Kidney epithelial cell (primary cell): ENCODE measurements at places on chromosomes 13 and 19.
A peak's percentile ranks its signal among the peaks of the same experiment; 100 is the strongest.

DNA sequence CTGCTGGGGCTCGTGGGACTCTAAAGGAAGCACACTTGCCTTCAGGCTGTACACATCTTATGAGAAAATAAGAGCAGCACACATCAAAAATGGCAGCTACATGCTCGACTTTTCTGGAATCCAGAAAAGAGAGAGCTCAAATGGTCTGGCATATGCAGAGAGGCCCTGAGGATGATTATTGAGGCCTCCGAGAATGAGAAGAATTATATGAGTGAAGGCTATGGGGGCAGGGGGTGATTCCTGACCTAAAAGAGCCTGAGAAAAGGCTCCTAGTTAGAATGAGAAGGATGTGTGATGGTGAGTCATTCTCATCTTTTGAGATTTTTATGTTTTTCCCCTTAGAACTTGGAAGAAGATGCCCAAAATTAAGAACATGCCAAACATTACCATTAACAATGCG lies 97.1 kb downstream of the HSPH1 start:
- no peak for DNase-seq

DNA sequence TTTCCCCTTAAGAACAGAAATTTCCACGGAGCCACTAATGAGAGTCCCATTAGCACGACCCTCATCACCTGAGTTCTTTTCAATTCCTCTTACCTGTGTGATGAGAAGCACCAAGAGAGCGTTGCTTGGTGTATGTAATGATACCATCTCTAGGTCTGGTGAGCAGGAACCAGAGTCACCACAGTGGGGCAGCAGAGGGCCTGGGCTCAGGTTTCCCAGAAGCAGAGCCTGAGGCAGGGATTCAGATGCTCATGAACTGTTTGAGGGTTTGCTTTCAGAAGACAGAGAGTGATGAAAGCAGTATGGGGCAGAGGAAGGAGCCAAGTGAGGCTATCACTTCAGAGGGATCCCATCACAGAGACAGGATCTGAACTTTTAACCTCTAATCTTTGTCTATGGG lies 3.1 kb upstream of the PTPRH start:
- no peak for DNase-seq

DNA sequence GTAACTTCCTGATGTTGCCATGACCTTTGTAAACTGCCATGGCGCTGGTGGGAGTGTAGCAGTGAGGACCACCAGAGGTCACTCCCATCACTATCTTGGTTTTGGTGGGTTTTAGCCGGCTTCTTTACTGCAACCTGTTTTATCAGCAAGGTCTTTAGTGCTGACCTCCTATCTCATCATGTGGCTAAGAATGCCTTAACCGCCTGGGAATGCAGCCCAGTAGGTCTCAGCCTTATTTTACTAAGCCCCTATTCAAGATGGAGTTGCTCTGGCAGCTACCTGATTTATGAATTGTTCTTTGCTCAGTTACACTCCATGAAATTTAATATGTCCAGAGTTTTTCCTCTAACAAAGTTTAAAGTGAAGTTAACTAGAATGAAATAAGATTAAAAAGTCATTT lies 4.6 kb upstream of the EPS15L1 start:
- no peak for DNase-seq

DNA sequence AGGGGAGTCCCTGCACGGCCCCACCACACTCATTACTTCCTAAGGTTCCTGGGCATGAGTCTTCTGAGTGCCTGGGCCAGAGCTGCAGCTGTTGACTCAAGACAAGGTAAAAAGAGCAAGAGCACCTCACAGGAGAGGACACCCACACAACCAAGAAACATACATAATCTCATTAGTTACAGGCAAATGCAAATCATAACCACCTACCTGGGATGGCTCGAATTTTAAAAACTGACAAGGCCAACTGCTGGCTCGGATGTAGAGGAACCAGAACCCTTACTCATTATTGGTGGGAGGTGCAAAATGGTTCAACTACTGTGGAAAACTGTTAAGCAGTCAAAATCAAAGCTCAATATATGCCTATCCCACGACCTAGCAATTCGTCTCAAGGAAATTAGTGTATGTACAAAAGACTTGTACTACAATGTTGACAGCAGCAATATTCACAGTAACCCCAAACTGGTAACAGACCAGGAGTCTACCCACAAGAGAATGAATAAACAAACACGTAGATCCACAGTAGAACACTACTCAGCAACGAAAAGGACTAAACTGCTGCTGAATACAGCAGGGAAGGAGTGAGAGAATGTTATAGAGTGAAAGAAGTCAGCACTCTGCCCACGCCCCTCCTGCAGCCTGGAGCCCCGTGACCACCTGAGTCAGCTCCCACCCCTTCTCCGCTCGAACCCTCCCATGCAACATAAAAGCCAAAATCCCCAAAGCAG lies 15.8 kb downstream of the AKT2 start:
- DNase-seq = no peak

DNA sequence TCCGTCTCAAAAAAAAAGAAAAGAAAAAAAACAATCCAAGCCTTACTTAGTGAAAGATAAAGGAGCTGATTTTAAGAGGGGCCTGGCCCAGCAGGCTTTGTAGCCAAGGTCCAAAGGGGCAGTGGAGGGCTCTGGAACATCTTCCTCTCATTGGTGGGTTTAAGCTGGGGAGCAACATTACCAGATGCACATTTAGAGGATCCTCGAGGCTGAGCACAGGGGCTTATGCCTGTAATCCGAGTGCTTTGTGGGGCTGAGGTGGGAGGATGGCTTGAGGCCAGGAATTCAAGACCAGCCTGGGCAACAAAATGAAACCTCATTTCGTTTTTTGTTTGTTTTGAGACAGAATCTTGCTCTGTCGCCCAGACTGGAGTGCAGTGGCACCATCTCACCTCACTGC lies 8.0 kb upstream of the TMEM160 start:
- no peak for DNase-seq

- DNase-seq = no peak
Measured at GRCh38 chr13:53144826-53145225, 116.2 kb downstream of the OLFM4 start.

GRCh38 chr19:13022859-13023636 lies 27.8 kb downstream of the NFIX start:
- no peak for DNase-seq

- DNase-seq = no peak
Measured at GRCh38 chr13:20400774-20401173, 124.9 kb downstream of the CRYL1 start.

GRCh38 chr19:30060531-30061222 lies 118.6 kb downstream of the URI1 start:
- no peak for DNase-seq

GRCh38 chr13:110415669-110416068 lies 108.6 kb downstream of the COL4A2 start:
- no peak for DNase-seq

- peak; percentile 50 for DNase-seq
Measured at GRCh38 chr19:47644743-47645482, 36.0 kb downstream of the BICRA start.

DNA sequence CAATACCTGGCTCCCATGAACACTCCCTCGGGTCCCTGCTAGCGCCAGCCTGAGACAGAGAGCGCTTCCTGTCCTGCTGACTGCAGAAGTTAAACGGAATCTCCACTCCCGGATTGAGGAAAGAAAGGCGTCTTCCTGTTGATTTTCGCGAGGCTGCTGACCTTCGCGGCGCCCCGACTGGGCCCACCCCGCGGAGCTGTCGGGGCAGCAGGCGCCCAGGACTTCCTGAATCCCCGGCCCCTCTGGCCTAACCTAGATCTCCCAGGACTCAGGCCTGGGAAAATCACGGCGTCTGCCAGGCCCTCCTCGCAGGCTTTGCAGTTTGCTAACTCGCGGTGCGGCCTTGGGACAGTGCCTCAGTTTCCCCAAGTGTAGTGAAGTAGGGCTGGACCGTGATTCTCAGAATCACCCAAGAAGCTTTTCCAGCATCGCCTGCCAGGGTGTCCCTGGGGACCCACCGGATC lies 108.8 kb downstream of the KCTD15 start:
- DNase-seq = no peak

DNA sequence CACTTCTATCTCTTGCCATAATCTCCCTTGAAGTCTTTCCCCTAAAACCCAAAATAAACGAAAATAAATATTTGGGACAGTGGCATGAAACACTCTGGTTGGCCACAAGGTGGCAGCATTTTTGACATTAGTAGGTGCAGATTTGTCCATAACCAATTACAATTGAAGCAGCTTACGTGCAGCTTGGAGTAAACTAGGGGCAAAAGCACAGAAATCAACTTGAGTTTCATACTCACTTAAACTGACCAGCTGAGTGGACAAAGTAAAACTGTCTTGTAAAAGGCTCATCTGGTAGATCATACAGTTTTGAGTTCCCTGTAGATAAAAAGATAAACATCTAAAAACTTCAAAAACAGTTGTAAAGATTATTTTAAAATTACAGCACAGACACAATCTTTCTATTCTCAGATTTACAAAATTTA lies 18.8 kb downstream of the PDCD5 start:
- DNase-seq = no peak

DNA sequence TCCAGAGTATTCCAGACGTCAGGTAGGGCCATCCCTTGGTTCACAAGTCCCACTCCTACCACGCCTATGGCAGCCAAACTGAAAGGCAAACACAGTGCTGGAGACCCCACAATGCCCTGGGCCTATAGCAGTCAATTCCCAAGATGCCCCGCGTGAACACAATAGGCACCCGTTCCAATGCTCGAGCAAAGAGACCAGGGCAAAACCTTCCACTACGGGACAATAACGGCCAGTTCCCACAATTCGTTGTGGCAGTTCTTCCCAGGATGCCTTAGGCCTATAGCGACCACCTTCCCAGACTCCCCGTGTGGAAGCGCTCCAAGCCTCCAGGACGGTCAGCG lies 538 bp downstream of the ZNF428 start:
- DNase-seq = no peak

GRCh38 chr19:44891016-44891882 lies at the start of gene TOMM40:
TOMM40 (plus strand) TSS chr19:44891254; CDS start chr19:44891416, 162 bp downstream.
- peak; percentile 98 for DNase-seq

GRCh38 chr13:70623239-70623638 lies 515.0 kb upstream of the KLHL1 start:
- DNase-seq = no peak

DNA sequence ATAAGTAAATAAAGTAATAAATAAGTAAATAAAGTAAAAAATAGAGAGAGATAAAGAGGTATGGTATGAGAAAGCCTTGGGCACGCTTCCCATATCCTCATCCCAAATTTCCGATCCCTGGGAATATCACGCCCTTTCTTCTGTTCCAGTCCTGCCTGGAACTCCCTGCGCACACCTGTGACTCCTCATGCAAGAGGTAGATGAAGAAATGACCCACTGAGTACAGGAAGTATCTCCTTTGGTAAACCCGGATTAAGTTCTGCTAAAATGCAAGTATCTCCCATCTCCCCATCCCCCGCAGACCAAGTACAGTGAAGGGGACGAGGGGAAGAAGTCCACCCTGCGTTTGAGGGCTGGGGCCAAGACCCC lies 399 bp upstream of the ZNF136 start:
- DNase-seq = no peak

DNA sequence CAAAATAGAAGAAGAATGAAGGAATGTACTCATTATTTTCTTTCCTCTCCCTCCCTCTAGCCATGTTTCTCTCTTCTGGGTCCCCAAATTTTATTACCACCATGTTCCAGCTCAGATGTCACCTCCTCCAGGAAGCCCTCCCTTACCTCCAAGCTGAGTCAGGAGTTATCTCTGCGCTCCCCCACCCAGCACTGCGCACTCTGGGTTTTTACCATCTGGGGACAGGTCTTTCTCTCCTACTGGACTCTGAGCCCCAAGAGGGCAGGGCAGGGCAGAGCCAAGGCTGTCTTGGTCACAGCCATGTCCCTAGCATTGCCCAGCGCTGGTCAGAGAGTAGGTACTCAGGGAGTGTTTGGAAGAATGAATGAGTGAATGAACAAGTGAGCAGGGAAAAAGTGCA lies 2.9 kb downstream of the GNG8 start:
- no peak for DNase-seq

DNA sequence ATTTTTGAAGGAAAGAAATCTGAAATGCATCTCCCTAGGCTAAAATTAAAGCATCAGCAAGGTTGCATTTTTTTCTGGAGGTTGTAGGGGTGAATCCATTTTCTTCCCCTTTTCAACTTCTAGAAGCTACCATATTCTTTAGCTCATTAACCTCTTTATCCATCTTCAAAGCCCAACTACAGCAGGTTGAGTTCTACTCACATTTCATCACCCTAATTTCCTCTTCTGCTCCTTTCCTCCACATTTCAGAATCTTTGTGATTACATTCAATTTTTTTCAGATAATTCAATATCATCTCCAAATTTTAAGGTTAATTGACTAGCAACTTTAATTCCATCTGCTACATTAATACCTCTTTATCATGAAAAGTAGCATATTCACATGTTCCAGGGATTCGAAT lies 2655.7 kb upstream of the PCDH20 start:
- DNase-seq = no peak

- no peak for DNase-seq
Measured at GRCh38 chr13:45064889-45065288, 55.4 kb upstream of the GTF2F2 start.

GRCh38 chr19:38650172-38650775 lies 2.8 kb downstream of the ACTN4 start:
- no peak for DNase-seq

- DNase-seq = peak; percentile 19
Measured at GRCh38 chr13:29861694-29862110, 11.3 kb upstream of the UBL3 start.

- DNase-seq = no peak
Measured at GRCh38 chr19:17429641-17430113, 9.8 kb downstream of the MVB12A start.

- no peak for DNase-seq
Measured at GRCh38 chr13:44938854-44939253, 50.4 kb downstream of the NUFIP1 start.

DNA sequence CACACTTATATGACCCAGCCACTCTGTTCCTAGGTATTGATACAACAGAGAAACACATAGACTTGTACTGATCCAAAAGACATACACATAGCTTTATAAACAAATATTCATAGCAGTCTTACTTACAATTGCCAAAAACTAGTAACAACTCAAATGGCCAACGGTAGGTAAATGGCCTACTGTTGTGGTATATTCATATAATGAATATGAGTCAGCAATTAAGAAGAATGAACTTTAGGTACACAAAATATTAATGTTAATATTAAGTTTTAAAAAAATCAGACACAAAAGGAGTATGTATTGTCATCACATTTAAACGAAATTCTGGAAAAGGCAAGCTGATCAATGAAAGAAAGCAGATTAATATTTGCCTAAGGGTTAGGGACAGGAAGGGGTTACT lies 19.7 kb downstream of the KPNA3 start:
- no peak for DNase-seq
